ENCODE measurements at places on chromosomes 1 and 21. TPM values are rescaled to one million over a fixed set of nuclear protein-coding genes. Genes with fewer than 3 reads are reported as not detected.

The GPR153 gene
- 1.1 TPM for total RNA-seq

The PRKAA2 gene
- 2.6 TPM for total RNA-seq

The FCER1A gene
- total RNA-seq: not detected

The RIMS3 gene
- 0.46 TPM for total RNA-seq

The LDLRAD2 gene
- total RNA-seq: 0.10 TPM

The SH2D1B gene
- total RNA-seq: 0.12 TPM

The LRRC53 gene
- not detected for total RNA-seq

The PCBP3 gene
- 1.1 TPM for total RNA-seq

The CD164L2 gene
- not detected for total RNA-seq

The SELE gene
- not detected for total RNA-seq

The CAMK1G gene
- total RNA-seq: 0.09 TPM

The ST6GALNAC5 gene
- not detected for total RNA-seq

The DMRTA2 gene
- total RNA-seq: 0.16 TPM

The FMO1 gene
- not detected for total RNA-seq

The HPDL gene
- total RNA-seq: 4.7 TPM

The RAB3B gene
- 5.5 TPM for total RNA-seq

The C1orf141 gene
- total RNA-seq: not detected

The LINGO4 gene
- not detected for total RNA-seq

The KCND3 gene
- not detected for total RNA-seq

The LRRC52 gene
- not detected for total RNA-seq

All from A549 treated with RU486 at 1 μM for 4 hours (cell line).